ENCODE measurements at places on chromosomes 7 and 10.

GRCh38 chr7:27131390-27131819 lies 848 bp upstream of the HOXA4 start:
- no peak for DNase-seq

GRCh38 chr10:118501171-118501570 lies 94.3 kb downstream of the PRLHR start:
- DNase-seq: peak; percentile 54

DNA sequence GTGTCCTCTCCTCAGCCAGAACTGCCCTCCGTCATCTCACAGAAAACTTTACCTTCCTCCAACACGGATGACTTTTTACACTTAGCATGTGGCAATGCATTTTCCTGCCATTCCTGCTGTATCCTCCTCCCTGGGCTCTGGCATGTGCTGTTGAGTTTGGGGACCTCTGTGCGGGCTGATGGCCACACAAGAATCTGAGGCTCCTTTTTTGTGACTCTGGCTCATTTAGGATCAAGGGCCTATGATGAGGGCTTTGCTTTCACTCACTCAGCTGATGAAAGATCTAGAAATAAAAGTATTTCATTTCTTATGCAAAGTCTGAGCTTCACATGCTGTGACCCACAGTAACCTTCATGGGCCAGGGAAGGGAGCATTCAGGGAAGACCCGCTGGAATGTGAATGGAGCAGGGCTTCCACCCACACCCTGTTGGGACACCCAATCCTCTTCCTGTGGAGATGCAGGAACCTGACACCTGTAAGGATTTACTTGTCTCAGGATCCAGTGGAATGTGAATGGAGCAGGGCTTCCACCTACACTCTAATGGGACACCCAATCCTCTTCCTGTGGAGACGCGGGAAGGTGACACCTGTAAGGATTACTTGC lies 500.3 kb upstream of the MKI67 start:
- DNase-seq: no peak

GRCh38 chr10:86856156-86856555 lies 99.7 kb downstream of the BMPR1A start:
- DNase-seq: no peak

- DNase-seq: peak; percentile 16
Measured at GRCh38 chr7:137886746-137887145, 40.0 kb upstream of the DGKI start.

DNA sequence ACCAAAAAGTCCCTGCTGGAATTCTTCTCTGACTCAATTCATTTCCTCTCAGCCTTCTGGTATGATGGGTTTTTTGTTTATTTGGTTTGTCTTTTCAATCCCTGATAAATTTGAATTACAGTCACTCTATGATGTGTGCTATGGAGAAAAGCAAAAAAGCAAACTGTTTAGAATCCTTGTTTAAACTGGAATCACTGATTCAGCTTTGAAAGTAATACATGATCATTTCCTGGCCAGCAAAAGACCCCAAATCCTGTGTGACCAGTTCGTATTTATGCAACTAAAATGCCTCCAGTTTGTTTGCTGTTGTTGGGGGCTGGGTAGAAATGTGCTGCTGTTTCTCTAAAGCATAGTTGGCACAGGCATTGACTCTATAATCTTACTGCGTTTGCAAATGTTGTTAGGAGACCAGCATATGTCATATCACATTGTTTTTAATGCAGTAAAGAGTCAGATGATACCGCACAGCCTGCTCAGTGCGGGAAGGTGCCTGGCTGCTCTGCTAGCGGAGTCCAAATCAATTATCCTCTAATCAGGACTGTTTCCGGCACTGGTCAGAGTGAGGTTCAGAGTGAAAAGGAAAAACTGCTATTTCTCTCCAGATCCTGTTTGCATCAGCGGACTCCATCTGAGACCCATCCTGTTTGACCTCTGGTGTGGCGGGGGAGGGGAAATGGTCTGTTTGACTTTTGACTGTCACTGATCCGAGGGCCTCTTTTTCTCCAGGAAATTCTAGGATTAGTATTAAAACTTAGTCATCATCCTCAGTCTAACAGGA lies 40.6 kb upstream of the ADD3 start:
- DNase-seq: peak; percentile 34

DNA sequence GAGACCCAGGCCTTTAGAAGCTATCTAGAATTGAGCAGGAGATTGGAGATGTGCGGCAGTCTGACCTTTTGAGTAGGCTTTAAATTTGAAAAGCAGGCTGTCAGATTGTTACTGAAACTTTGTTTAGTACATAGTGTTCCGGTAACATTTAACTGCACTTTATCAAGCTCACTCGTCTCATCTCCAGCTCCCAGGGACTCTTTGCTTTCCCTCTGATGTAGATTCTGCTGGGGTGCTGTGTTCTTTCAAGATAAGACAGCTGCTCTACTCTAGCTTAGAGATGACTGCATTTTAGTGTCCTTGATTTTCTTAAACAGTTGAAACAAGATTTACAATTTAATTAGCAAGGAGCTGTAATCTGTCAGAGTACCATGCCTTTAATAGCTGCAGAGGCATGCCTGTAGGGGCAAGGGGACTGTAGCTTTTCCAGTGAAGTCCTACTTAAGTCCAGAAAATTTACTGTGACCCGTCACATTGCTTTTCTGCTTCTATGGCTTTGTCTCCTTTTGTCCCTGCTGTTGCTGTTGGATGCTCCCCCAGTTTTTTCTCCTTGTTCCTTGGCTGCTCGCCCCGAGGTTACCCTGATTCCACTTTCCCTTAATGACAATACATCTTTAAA lies 56.4 kb upstream of the MTPN start:
- DNase-seq: no peak

DNA sequence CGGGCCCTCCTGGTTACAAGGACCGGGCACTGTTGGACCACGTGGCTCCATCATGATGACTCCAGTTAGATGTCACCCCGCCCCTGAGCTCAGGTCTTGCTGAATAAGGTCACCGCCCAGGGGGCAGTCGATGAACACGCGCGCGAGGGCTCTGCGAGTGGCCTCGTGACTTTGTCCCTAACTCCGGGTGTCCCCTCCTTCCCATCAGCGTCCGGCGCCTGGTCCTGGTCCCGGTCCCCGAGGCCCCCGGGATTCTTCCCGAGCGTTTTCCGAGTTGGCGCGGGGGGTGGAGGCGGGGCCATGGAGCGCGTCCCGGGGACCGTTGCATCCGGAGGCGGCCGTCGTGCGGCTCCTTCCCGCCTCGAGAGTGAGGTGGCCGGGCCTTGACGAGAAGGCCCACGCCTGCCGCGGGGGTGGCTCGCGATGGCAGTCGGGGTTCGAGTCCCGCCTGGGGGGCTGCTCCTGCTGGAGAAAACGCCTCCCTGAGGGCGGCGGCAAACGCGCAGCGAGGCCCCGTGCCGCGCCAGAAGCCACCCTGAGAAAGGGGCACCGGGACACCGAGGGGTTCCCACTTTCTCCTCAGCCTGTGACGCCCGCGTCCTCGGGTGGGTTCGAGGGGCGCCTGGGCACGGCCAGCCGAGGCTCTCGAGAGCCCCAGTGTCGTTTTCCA lies 569 bp upstream of the NPTX2 start:
- DNase-seq: no peak

DNA sequence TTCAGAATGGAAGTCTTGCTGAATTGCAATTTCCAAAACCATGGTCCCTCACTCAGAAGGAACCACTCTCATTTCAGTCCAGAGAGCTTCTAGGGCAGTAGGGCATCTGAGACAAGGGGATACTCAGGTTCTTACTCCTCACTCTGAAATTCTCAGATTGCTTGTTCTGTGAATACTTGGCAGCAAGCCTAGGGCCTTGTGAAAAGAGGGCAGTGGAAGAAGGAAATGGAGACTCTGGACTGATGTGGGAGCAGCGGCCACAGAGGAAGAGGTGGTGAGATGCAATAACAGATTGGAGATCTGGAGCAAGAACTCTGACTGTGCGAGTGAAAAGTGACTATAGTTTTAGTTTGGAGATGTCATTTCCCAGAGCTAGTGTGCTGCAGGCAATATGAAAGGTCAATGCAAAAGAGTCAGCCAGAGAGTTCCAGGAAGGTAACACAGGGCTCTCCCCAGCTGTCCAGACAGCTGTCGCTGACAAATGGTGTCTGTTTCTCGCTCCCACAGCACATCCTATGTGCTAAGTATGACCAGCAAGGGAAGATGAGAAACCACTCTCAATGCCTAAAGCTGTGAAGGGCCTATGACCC lies 291.6 kb upstream of the KIAA1217 start:
- no peak for DNase-seq

- peak; percentile 56 for DNase-seq
Measured at GRCh38 chr7:158734861-158735260, 30.3 kb upstream of the NCAPG2 start.

- DNase-seq: no peak
Measured at GRCh38 chr10:21069929-21070700, 173.0 kb upstream of the NEBL start.

DNA sequence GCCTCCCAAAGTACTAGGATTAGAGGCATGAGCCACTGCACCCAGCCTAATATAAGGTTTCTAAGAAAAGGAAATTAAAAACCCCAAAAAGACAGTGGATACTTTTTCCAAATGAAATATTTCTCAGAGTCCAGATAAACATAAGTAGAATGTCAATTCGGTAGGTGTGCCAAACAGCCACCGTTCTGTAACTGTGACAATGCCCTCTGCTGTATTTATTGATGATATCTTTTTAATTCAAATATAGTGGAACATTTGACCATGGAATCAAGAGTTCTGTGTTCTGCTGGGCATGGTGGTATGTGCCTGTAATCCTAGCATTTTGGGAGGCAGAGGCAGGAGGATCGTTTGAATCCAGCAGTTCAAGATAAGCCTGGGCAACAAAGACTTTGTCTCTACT lies 28.8 kb upstream of the ZRANB1 start:
- DNase-seq: no peak

GRCh38 chr10:73865107-73865458 lies 9.3 kb downstream of the CAMK2G start:
- no peak for DNase-seq

GRCh38 chr10:95280637-95281036 lies 10.2 kb downstream of the PDLIM1 start:
- DNase-seq: no peak

- DNase-seq: no peak
Measured at GRCh38 chr10:12201543-12201942, 5.6 kb downstream of the CDC123 start.

- no peak for DNase-seq
Measured at GRCh38 chr10:2929480-2930258, 137.7 kb upstream of the PFKP start.

- DNase-seq: no peak
Measured at GRCh38 chr7:132205509-132205908, 370.8 kb downstream of the PLXNA4 start.

DNA sequence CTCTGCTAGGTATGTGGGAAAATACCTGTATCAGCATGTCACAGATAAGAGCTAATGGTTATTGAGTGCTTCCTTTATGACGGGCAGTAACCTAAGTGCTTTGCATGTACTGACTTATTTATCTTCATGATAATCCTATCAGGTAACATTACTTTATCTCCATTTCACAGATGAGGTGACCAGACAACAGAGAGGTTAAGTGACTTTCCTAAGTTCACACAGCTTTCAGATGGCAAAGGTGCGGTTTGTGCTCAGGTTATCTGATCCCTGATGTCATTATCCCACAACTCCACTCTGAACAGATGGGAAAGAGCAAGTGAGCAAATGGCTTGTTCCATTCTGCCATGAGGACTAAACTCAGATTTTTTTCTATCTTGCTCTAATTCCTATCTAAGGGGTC lies 217.0 kb upstream of the PODXL start:
- no peak for DNase-seq

GRCh38 chr7:131797841-131798240 lies 241.4 kb upstream of the PODXL start:
- no peak for DNase-seq

DNA sequence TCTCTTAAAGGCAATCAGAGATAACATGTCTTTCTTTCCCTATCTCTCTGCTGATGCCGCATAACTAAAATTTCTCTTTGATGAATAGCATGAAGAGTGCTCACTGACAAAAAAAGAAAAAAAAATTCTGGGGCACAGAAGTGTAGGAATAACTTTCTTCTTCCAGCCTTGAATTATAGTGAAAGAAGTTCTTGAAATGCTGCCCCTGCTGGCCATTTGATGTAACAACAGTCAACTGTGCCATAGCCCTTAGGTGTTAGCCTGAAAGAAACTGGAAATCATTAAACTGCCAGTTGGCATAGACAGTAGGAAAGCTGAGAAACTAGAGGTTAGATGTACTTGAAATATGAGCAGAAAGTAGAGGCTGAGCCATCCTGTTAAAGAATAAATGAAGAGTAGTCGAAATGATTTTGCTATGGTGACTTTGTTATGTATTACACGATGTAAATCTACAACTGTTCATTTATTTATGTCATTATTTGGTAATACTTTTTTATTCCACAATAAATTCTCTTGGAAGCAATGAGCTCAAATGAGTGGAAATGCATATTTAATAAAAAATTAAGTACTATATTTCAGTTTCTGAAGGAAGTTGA lies 48.3 kb upstream of the FAM171A1 start:
- DNase-seq: peak; percentile 23

DNA sequence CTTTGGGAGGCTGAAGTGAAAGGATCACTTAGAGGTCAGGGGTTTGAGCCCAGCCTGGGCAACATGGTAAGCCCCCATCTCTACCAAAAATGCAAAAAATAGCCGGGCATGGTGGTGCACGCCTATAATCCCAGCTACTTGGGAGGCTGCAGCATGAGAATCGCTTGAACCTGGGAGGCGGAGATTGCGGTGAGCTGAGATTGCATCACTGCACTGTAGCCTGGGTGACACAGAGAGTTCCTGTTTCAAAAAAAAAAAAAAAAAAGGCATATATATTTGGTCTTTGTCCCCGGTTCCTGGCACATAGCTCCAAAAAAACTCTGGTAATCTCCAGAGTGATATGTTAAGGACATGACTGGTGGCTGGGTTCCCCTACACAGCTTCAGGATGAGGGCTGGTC lies 147.3 kb downstream of the SEC23IP start:
- DNase-seq: no peak

Data from foreskin fibroblast (primary cell).